ENCODE measurements at places on chromosomes 1 and 21. TPM values are rescaled to one million over a fixed set of nuclear protein-coding genes. Genes with fewer than 3 reads are reported as not detected.

TNFRSF8 gene
- 0.30 TPM for total RNA-seq

GRCh38 chr1:145771056-145771455 lies 51.8 kb downstream of the CD160 start:
- no peak for DNase-seq
- H3K36me3 ChIP-seq: peaks cover 39% of the 10 kb centered on the region
- no peak overlapping the region for H3K27ac ChIP-seq
- no peaks in the 10 kb centered on the region for H3K4me1 ChIP-seq
- H3K27me3 ChIP-seq: no peaks in the 10 kb centered on the region

GRCh38 chr1:168719306-168720111 lies 9.5 kb downstream of the DPT start:
- no peak overlapping the region for H3K27ac ChIP-seq
- DNase-seq: no peak
- no peak overlapping the region for H3K4me3 ChIP-seq
- no peaks in the 10 kb centered on the region for H3K4me1 ChIP-seq
- no peaks in the 10 kb centered on the region for H3K27me3 ChIP-seq
- no peaks in the 10 kb centered on the region for H3K36me3 ChIP-seq

- H3K4me3 ChIP-seq: no peak overlapping the region
- DNase-seq: no peak
- no peak overlapping the region for H3K27ac ChIP-seq
- H3K27me3 ChIP-seq: no peaks in the 10 kb centered on the region
Measured at GRCh38 chr21:35077466-35077865, 28.4 kb upstream of the RUNX1 start.

All from suprapubic skin (tissue), 4 donors.